ENCODE measurements at places on chromosomes 2 and 18.

GRCh38 chr2:11234309-11234708 lies 79.0 kb downstream of the SLC66A3 start:
- DNase-seq, result peak; percentile 18

- DNase-seq, result no peak
Measured at GRCh38 chr2:69205491-69205890, 181.5 kb downstream of the GFPT1 start.

GRCh38 chr2:23640711-23641110 lies 255.7 kb downstream of the KLHL29 start:
- no peak for DNase-seq

DNA sequence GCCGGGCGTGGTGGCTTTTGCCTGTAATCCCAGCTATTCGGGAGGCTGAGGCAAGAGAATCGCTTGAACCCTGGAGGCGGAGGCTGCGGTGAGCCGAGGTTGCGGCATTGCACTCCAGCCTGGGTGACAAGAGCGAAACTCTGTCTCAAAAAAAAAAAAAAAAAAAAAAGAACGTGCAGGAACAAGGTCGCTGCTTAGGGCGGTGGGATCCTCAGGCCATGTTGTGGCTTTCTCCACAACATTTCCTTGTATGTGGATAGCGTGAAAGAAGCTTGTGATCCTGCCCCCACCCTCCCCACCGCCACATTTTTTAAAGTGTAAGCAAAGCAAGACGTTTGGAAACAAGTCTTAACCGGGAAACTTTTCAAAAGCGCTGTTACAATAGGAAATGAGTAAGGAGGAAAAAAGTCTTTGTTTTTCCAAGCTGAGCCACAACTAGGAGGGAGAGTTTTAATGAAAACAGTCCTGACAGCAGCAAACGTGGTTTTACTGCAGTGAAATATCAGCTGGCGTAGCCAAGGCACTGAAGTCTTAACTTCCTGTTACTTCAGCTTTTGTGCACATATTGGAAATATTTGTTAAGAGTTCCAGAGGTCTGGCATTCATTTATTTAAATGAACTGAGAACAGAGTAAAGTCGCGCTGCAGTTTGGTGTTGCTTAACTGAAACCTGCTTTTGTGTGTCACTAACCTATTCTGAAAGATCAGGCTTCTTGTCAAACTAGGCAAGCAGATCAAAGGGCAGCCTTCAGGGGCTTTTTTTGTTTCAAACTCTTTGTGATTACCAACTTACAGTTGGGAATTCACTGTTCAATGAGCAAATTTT lies 3.8 kb downstream of the TGIF1 start:
- DNase-seq, result no peak

GRCh38 chr18:67854340-67854739 lies 337.8 kb upstream of the DSEL start:
- no peak for DNase-seq

- DNase-seq, result no peak
Measured at GRCh38 chr2:50241282-50241681, 790.6 kb downstream of the NRXN1 start.

DNA sequence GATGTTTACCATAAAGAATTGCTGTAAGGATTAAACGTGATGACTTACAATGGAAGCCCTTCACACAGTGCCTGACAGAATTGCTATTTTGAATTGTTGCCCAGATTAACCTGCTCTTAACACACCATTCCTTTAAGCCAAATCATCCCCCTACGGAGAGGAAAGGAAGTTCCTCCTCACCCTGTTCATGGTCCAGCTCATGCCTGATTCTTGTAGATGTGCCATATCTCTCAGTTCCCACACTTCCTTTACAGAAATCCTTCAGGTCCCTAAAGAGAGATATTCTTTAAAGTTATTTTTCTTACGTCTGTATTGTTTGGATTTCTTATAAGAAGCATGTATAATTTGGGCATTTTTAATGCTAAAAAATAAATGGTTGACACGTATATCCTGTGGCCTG lies 127.5 kb upstream of the DAPL1 start:
- no peak for DNase-seq

DNA sequence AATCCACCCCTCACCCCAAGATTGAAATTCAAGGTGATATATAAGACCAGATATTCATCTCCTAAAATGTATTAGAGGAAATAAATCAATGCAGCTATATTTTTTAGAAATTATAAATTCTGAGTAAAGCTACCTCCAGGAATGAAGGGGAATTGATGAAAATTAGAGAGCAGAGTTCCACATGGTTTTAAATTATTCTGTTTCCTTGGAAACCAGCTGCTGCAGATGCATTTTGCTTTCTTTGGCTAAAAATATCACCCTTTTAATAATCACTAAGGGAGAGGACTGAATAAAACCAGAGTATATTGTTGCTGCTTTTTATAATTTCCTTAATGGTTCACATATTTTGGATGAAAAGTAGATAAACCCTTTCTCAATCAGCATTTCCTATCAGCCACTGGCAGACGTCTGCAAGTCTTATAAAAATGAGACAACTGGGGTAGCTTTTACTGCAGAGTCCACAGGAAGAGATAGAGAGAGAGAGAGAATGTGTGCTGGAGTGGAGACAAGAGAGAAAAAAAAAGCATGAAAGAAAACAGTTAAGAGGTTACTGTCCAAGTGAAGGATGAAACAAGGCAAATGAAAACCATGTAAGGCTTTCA lies 2.0 kb downstream of the CSRNP3 start:
- DNase-seq, result no peak

DNA sequence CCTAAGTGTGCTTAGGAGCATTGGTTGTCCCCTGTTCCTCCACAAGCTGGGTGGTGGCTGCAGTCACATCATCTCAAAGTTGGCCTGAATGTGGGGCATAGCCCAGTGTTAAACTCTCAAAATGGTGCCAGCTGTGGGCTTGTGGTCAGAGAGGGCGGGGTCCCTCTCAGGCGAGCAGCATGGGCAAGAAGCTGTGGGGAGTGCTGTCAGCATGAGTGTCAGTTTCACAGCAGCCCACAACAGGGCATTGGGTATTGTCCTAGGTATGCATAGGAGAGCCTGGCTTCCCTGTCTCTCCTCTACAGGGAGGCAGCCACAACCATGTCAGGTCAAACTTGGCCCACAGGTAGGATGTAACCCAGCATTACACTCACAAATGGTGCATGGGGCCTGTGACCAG lies 285.6 kb upstream of the THSD7B start:
- DNase-seq, result no peak

GRCh38 chr2:163878718-163879117 lies 142.9 kb upstream of the FIGN start:
- DNase-seq, result peak; percentile 9

GRCh38 chr2:22340716-22341115 lies 1044.3 kb upstream of the KLHL29 start:
- no peak for DNase-seq

DNA sequence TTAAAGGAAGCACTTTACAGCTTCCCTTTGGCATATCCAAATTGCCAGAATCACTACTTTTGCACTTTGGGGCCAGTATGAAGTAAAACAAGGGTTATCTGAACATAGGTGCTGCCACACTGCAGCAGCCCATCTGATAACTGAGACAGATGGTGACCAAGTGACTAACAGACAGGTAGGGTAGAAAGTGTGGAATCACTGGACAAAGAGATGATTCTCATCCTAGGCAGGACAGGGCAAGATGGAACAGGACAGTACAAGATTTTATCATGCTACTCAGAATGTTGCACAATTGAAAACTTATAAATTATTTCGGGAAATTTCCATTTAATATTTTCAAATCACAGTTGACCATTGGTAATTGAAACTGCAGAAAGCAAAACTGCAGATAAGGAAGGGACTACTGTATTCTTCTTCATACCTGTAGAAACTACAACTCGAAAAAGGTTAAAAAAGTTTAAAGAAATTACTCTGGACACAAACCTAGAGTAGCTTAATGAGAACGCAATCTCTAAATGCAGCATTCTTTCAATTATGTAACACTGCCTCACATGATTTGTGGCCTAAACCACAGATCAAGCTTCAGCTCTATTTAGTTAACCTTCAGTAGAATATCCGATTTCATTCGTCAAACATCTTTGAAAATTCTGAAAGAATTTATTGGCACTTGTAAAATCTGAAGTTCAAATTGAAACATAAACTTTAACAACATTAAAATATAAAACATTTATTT lies 31.4 kb downstream of the HEATR5B start:
- no peak for DNase-seq

DNA sequence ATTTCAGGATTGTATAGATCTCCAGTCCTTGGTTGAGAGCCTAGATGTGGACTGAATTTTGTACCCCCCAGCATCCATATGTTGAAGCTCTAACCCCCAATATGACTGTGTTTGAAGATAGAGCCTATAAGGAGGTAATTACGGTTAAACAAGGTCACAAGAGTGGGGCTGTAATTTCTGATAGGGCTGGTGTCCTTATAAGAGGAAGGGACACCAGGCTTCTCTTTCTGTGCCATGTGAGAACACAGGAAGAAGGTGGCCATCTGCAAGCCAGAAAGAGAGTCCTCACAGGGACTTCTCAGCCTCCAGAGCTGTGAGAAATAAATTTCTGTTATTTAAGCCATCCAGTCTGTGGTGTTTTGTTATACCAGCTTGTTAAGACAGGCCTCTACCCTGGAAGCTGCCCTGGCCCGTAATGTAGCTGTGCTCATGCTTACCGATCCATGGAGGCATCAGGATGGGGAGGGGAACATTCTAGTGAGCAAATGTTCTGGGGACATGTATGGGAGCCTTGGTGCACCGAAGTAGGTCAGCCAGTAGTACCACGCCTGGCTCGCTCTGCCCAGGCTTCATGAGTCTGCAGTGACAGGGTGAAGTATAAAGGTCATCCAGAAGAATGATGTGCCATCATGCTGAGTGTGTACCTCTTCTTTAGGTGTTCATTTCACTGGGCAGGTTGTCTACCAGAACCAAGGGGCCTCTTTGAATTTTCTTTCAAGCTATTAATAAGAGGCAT lies 16.1 kb downstream of the RASGRP3 start:
- DNase-seq, result no peak

- peak; percentile 40 for DNase-seq
Measured at GRCh38 chr2:202376460-202377206, 506 bp downstream of the BMPR2 start.

- DNase-seq, result no peak
Measured at GRCh38 chr2:74081030-74081762, 66.5 kb downstream of the BOLA3 start.

- no peak for DNase-seq
Measured at GRCh38 chr2:191500884-191501560, 176.9 kb upstream of the NABP1 start.

DNA sequence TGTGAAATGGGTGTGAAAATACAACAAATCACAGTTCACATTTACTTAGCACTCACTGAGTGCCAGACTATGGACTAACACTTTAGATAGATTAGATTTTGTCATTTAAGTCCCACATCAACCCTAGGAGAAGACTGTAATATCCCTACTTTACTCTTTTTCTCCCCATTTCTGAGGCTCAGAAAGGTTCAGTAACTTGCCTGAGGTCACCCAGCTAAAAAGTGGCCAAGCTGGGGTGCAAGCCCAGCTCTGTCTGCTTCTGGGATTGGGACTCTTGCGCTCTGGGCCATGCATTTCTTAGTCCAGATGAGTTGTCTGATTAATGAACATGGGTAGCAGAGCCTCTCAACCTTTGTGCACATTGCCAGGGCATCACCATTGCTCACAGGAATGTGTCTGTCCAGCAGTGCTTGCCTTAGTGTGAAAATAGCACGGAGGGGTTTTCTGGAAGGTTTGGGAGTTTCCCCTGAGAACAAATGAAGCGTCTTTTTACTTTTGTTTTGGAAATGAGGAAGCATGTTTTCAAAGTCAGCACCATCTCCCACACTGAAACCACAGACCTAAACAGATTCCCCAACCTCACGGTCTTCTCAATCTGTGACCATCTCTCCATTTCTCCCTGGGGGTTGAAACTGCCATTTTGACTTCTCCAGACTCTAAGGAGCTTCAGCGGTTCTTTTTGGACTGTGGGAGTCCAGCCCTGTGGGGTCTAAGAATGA lies 31.9 kb downstream of the NRP2 start:
- DNase-seq, result peak; percentile 57

- no peak for DNase-seq
Measured at GRCh38 chr2:117587310-117587709, 227.2 kb upstream of the DDX18 start.

DNA sequence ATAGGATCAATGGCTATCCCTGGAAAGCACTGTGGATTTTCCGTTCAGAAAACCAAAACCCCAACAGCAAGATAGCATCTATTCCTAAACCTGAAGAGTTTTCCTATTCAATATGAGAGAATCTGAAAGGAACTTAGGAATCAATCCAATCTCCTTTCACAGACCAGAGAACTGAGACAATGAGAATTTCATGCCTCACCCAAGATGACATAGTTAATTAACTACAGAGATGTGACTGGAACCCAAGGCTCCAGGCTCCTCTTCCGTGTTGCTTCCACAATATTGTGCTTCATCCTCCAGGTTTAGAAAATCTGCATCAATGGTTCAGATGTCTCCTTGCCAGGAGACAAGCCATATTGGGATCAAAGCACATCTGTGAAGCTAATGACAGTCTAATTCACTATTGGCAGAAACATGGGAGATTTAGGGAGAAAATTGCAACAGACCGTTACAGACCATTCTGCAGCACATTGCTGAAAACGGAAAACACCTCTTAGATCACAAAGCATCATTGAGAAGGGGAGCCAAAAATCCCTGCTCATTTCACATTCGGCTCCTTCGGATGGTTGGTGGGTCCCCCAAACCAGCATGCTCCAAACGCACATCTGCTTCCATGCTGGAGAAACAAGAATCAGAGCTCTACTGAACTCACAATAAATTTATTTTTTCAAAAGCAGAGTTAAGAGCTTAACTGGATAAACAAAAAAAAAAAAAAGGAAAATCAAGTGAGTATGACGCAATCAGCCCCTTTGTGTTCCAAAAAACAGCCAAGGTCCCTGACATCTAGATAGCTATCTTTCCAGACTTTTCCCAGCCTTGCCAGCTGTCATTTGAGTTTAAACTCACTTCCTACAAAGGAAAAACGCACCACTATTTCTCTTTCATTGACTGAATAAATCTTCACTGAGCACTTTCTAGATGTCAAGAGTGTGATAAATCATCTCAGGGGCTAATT lies 290.3 kb downstream of the C1D start:
- DNase-seq, result no peak

DNA sequence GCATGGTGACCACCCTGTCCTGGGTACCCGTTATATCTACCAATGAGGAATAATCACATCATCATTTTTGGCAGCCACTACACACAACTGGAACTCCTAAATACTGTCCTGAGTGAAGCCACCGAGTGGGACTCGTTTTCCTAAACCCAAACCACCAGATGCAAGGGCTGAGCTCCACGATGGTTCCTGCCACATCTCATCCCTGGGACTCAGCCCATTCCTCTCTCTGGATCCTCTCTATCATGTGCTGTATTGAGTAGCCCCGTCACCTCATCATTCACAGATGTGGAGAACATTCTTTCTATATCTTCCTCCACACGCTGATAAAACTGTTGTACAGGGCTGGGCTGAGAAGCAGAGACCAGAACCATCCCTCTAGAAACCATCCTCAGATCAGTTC lies 79.4 kb upstream of the SMAD7 start:
- DNase-seq, result no peak

All from GM10248 (cell line).